Muscle of back (tissue), 13 donors: ENCODE measurements at places on chromosomes 16 and 17.

GRCh38 chr17:43406676-43407645, 8.2 kb downstream of the ARL4D start:
- DNase-seq, result no peak

DNA sequence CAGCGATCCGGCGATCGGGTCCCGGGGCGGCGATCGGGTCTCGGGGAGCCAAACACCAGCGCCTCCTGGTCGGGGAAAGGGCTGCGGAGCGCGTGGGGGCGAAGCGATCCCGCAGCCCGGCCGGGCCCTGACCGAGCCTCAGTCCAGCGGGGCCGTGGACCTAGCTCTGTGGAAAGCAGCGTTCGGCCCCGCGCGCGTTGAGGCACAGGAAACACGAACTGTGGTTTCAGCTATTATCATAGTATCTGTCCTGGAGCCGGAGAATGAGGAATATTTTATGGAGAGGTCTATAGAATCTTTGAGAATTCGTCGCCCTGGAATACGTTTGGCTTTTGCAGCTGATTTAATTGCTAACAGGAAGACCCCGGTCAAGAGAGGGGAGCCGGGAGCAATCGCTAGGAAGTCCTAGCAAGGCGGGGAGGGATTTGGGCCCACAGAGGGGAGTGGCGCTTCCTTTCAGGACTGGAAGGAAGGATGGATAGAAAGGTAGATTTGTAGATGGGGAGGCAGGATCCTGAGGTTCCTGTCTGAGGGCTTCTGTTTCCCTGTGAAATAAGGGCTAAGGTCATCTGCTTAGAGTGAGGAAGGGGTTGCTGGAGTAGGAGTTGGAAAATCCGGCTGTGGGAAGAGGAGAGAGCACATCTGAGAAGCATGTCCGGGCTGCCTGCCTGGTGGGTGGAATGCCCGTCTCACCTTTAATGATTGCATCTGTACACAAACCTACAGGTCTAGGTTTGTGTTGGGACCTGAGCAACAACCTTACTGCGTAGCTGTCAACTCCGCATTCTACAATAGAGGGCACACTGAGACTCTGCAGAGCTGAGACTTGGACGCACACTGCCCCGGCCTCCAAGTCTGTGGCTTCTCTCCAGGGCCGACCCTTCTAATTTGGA, 770 bp downstream of the CCNF start:
- DNase-seq, result peak; percentile 51

GRCh38 chr17:1067282-1067956, 70.5 kb downstream of the TIMM22 start:
- no peak for DNase-seq

GRCh38 chr16:1101573-1102332, 5.7 kb upstream of the C1QTNF8 start:
- no peak for DNase-seq

- peak; percentile 29 for DNase-seq
Observed at GRCh38 chr16:46673320-46674013, 15.5 kb downstream of the VPS35 start.

GRCh38 chr17:70332356-70333210, 163.3 kb downstream of the KCNJ2 start:
- DNase-seq, result no peak

DNA sequence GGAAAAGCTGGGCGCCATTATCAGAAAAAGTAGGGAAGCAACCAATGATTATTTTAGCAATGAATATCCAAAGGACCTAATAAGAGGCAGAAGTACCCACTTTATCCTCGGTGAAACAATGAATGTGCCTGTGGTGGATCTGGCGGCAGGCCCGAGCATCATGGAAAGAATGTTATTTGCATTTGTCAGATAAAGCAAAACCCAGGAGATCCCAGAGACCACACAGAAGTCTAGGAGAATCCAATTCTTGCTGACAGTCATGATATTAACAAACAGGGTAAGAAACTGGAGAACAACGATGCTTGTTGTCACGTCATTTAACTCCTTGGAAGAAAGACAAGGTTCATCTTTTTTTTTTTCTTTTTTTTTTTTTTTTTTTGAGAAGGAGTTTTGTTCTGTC, 12.0 kb upstream of the TNRC6A start:
- peak; percentile 50 for DNase-seq

DNA sequence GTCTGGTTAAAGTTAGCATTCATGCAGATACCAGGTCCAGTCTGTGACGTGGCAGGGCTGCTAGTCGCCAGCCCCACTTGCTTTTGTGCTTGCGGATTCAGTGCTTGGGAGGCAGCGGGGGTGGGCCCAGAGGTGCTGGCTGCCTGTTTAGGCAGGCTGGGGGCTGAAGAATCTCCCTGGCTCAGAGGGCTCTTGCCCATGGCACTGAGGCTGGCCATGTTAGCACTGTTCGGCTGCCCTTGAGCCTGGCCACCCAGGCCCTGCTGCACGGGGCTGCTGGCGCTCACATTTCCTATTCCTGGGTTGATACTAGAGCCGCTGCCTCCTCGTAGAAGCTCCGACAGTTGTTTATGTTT, 30.0 kb downstream of the CREBBP start:
- DNase-seq, result no peak

DNA sequence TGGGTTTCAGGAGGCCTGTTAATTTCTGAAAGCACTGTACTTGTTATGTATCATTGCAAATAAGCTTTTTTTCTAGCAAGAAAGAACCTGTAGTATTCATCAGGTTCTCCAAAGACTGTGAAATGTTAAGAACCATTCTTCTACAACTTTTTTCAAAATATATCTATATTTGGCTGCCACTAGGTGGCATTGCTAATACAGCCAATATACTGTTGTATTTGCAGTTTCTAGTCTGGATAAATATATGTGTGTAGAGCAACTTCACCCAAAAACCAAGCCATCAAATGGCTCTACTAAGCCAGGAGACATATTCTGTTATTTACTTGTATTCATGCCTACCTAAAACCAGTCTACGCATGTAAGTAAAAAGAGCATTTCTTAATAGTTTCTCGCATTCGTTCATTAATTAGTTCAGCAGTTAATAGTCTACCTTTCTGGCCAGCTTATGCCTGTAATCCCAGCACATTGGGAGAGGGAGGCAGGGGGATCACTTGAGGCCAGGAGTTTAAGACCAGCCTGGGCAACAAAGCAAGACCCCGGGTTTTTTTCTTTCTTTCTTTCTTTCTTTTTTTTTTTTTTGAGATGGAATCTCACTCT, 39.5 kb downstream of the VMP1 start:
- DNase-seq, result no peak

DNA sequence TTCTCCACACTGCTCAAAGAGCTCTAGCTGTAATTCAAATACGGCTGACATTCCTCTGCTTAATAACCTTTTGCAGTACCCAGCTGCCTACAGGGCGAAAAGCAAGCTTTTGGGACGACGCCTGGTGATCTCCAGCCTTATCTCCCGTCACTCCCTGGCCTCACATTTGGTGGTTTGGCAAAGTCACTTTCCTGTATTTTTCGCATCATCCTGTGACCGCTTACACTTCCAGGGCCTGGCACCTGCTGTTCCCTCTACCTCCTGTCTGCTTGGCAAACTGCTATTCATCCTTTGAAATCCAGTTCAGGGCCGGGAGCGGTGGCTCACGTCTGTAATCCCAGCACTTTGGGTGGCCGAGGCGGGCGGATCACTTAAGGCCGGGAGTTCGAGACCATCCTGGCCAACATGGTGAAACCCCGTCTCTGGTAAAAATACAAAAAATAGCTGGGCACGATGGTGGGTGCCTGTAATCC, 2.7 kb upstream of the BHLHA9 start:
- peak; percentile 39 for DNase-seq

DNA sequence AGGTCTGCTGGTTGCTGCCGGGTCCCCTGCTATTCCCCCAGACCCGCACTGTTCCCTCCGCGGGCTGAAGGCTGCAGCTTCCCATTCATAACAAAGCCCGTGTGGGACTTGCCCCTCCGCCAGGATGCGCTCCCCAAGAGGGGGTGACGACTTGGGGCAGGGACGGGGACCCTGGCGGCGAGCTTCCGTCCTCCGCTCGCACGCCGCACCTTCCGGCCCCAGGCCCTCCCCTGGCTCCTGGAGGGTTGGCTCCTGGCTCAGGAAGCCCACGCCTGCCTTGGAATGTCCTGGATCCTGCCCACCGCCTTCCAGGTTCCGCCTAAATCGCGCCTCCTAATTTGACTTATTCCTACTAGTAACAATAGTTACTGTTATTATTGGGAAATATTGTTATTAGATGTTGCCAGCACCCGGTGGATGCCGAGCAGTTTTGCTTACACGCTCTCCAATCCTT, 1.1 kb upstream of the TFAP4 start:
- DNase-seq, result no peak

GRCh38 chr16:27868180-27868579, 195.3 kb downstream of the GSG1L start:
- DNase-seq, result no peak

DNA sequence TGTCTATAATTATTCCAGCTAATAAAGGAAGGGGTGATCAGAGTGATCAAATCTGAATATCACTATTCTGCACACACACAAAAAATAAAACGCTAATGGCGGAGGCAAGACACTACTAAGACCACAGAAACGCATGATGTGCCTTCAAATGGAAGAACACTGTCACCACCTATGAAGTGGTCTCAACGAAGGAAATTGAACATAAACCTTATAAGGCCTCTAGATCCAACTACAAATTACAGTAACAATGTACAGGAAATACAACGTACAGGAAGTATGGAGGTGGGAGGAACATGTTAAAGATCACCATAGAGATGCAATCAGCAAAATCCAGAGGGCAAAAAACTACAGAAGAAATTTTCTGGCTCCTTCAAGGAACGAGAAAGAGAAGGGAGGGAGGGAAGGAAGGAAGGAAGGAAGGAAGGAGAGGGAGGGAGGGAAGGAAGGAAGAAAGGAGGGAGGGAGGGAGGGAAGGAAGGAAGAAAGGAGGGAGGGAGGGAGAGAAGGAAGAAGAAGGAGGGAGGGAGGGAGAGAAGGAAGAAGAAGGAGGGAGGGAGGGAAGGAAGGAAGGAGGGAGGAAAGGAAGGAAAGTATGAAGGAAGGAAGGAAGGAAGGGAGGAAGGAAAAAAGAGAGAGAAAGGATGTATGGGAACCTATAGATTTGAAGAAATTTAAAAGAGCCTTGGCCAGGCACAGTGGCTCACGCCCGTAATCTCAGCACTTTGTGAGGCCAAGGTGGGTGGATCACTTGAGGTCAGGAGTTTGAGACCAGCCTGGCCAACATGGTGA, 3.1 kb upstream of the SGCA start:
- DNase-seq, result no peak

- no peak for DNase-seq
Observed at GRCh38 chr17:63086483-63087185, 120.6 kb downstream of the TANC2 start.

- DNase-seq, result no peak
Observed at GRCh38 chr17:36859003-36859300, 78.3 kb upstream of the LHX1 start.

DNA sequence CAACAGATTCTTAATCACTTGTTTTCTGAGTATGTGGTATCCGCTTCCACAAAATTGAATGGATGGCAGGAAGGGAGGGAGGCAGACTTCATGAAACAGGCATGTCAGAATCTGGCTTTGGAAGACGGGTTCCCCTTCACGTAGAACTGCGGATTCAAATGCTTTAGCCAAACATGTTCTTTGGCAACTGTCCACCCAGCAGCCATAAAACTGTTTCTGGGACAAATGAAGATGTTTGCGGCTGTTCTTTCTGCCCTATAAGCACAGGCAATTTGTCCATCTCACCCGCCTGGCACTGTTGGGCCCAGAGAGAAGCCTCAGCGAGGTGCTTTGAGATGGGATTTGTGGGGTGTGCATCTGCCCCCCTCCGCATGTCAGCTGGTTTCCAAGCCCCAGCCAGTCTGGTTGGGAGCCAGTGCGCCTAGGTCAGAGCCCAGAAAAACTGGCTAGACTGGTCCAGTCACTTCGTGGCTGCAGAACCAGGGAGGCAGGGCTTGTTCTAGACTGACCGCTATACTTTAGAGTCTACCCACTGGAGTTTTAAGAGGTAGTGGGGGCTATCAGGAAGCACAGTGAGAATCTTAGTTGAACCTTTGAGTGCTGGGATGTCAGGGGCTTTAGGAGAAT, 6.3 kb downstream of the CRHR1 start:
- DNase-seq, result no peak

- peak; percentile 46 for DNase-seq
Observed at GRCh38 chr17:28916302-28916934, 13.5 kb upstream of the DHRS13 start.

- DNase-seq, result no peak
Observed at GRCh38 chr17:14227052-14227451, 9.6 kb downstream of the CDRT15 start.

GRCh38 chr16:50839920-50840729, 98.2 kb downstream of the CYLD start:
- no peak for DNase-seq

DNA sequence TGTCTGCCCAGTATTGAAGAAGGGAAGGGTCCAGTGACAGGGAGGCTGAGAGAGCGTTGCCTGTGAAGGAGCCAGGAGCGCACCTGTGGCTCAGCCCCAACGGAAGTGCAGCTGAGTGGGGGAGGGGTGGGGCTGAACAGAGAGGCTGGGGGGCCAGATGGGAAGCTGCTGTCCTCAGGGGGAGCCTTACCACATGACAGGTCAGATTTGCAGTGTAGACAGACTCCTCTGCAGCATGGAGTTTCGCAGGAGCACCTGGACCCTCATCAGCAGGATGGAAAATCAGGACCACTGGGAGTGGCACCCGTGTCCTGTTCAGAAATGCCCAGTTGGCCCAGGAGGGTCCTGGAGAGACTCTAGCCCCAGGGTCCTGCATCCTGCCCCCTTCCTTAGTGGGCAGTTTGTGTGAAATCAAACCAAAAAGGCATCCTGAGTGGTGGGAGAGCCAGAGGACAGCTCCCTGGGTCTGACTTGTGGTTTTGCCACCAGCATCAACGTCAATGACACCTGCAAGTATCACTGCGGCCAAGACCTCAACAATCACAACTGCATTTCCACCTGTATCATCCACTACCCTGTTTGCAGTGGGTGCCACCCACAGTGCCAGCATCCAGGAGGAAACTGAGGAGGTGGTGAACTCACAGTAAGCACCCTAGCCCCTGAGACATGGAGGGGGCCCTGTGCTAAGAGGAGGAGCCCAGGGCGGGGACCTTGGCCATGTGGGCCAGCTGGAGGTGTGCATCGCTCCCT, 7.8 kb downstream of the CD300A start:
- DNase-seq, result no peak

DNA sequence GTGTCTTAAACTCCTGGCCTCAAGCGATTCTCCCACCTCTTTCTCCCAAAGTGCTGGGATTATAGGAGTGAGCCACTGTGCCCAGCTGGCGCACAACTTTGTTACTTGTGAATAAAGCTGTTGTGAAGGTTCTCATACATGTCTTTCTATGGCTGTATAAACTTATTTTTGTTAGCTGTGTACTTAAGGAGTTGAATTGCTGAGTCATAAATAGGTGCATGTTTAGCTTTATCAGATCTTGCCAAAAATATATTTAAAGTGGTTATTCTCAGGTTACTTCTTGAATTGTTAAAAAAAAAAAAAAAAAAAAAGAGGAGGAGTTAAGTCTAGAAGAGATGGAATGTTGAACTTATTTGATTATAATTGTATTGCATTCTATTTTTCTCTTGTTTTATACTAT, 47.6 kb upstream of the IRX3 start:
- no peak for DNase-seq

DNA sequence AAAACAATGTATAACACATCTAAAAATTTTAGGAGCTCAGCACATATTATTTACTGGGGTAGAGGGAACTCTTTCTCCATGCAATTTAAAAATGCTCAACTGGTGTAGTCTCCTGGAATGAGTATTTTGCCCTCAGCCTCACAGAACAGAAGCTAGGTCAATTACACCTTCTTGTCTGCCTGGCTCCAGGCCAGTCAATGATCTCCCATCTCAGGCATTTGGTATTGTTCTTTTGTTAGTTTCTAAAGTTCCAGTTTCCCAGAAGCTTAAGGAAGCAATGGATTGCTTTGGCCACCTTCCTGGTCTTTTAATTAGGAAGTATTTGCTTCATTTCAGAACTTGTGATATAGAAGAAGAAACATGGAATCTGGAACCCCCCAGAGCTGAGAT, 360.3 kb upstream of the ASIC2 start:
- no peak for DNase-seq
